ENCODE measurements at places on chromosomes 16 and 17.

DNA sequence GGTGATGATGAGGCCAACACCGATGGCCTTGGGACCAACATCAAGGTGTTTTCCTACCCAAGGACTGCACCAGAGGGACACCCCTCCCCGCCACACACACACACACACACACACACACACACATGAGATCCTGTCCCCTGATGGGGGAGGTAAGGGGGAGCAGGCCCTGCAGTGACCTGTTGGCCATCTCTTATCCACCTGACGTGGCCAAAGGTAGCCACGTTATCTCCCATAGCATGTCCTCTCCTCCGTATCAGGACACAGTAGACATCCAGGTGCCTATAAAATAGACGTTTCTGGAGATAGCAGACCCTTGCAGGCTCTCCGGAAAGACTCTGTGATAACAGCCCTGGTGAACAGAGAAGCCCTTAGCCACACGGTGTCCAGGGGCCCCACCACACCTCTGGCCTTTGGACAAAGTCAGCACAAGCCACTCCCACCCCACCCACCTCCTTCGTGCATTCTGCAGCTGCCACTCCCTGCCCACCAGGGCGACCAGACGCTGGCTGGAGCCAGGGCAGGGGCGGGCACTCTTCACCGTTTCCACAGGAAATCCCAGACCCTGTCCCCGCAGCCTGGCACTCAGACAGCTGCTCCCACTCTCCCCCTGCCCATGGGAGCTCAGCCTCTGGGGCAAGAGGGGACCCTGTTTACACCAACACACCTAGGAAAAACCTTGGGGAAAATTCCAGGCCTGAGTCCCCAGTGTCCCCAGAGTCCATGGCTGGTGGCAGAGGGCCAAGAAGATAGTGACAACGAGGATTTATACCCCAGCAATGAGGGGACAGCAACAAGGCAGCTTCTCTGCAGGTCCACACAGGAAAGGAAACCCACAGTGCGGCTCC, 15.4 kb upstream of the ENPP7 start:
- DNase-seq: no peak

DNA sequence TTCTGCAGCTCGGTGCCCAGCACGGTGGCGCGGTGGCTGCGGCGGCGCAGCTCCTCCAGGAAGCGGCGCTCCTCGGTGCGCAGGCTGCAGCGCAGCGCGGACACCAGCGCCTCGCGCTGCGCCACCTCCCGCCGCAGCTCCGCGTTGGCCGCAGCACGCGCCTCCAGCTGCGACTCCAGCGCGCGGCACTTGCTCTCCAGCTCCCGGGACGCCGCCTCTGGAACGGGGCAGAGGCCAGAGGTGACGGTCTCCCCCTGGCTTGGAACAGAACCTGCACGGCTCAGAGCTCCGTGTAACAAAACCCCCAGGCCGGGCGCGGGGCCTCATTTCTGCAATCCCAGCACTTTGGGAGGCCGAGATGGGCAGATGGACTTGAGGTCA, 13.2 kb upstream of the CLUH start:
- DNase-seq: no peak

DNA sequence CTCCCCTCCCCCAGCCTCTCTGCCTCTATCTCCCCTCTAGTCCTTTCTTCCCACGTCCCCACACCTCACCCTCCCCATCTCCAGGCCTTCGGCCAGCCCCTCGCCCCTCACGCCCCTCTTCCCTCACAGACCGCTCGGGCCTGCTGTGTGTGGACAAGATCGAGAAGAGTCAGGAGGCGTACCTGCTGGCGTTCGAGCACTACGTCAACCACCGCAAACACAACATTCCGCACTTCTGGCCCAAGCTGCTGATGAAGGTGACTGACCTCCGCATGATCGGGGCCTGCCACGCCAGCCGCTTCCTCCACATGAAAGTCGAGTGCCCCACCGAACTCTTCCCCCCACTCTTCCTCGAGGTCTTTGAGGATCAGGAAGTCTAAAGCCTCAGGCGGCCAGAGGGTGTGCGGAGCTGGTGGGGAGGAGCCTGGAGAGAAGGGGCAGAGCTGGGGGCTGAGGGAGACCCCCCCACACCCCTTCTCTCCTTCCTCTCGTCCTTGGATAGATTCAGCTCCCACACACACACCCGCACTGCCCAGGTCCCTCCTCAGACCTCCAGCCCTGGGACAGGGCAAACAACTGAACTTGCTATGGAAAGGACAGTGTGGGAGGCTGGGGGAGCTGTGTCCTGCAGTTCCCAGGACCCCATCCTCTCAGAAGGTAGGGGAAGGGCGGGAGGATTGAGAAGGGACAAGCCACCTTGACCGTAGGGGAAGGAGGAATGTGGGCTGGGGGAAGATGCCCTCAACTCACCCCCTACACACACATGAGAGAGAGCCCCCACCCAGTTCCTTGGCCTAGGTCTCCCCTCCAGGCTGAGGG, 11.1 kb downstream of the NR1D1 start:
- no peak for DNase-seq

DNA sequence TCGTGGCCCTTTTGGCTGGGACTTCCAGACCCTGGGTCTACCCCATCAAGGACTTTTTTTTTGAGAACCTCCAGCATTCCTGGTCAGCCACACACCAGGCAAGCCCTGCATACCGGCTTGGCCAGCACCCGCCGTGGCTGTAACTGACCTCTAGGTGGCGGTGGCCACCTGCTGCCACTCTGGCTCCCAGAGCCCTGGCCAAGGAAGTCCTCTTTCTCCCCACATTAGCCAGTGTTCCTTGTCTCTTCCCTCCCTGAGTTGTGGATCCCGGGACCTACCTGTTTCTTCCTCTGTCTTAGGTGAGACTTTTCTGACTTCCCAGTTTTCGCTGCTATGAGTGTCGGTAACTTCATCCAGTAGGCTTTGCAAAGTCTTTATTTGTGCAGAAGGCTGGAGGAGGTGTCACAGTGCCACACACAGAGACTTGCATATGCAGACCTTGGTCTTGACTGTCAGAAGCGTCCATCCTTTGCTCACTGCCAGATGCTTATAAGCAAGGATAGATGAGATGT, 348.3 kb downstream of the CPPED1 start:
- peak; percentile 36 for DNase-seq

GRCh38 chr17:50033316-50033715, 22.6 kb upstream of the ITGA3 start:
- no peak for DNase-seq

DNA sequence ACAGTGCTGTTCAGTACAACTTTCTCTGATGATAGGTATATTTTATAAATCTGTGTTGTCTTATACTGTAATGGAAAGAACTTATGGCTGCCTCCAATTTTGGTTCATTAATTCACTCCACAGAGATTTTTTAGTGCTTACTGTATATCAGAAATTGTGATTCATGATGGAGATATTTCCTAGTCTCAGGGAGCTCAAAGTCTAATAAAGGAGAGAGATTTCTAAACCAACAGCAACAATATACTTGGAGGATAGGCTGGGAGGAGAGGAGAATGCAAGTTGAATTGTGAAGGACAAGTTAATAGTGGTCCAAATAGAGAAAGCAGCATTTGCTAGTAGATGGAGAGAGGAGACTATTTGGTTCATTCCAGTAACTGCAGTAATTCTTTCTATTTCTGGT, 63.5 kb downstream of the TANC2 start:
- no peak for DNase-seq

GRCh38 chr17:56596691-56597494, 3.4 kb downstream of the NOG start:
- no peak for DNase-seq

GRCh38 chr17:17495536-17496188, 533 bp downstream of the RASD1 start:
- DNase-seq: no peak

GRCh38 chr17:76943781-76944213, 75.6 kb downstream of the MGAT5B start:
- DNase-seq: no peak

GRCh38 chr17:19645734-19646201, 2.8 kb upstream of the ALDH3A2 start:
- peak; percentile 12 for DNase-seq

GRCh38 chr17:4485676-4486646, 12.7 kb upstream of the SPNS2 start:
- no peak for DNase-seq

GRCh38 chr17:57207396-57207795, 48.9 kb upstream of the MSI2 start:
- DNase-seq: no peak

GRCh38 chr17:1873418-1873817, 43.6 kb downstream of the RPA1 start:
- DNase-seq: no peak

DNA sequence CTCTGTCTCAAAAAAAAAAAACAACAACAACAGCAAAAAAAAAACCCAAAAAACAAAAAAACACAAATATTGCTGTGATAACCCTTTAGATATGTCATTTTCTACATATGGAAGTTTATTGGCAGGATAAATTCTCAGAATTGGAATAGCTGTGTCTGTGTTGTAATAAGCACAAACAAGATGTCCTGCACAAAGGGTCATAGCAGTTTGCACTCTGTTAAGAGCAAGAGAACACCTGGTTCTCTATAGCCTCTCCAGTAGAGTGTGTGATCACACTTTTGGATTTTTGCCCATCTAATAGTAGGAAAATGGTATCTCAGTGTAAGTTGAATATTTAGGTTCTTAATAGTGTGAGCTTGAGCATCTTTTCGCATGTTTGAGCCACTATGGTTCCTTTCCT, 60.4 kb downstream of the USP43 start:
- DNase-seq: no peak

DNA sequence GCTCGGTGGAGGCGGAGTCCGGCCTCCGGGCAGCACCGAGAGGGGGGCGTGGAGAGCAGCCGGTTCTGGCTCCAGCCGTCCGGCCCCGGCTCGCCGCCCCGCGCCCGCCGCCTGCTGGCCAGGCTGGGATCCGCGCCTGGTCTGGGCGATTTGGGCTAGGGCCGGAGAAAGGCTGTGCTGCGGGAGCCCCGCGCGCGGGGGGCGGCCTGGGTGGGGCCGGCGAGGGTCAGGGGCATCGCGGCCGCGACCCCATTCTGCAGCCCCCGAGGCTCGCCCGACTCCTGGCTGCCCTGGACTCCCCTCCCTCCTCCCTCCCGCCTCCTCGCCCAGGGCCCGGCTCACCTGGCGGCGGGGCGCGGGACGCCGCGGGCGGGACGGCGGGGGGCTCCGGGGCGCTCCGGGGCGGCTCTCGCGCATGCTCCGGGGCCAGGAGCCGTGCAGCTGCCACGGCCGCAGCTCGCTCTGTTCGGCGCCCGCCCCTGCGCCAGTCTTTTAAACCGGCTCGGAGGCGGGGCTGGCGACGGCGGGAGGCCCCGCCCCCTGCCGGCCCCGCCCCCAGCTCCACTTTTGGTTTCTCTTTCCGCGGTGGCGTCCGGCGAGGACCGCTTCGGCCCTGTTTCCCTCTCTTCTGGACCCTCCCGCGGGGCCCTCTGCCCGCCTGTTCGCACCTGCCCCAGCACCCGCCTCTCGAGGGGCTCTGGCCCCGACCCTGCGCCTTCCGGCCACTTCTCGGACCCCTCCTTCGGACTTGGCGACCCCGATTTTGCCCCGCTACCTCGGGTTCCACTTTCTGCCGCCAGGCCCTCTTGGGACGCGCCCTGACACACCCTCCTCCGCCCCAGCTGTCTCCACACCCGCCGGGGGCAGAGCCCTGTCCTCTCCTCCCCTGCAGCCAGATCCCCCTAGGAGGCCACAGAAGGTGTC, at the start of gene SOCS1:
TSS of gene SOCS1 (minus strand) at position 468 of the 924 bp plus-strand sequence. CDS start 726 bp downstream, outside the sequence.
- DNase-seq: peak; percentile 46

DNA sequence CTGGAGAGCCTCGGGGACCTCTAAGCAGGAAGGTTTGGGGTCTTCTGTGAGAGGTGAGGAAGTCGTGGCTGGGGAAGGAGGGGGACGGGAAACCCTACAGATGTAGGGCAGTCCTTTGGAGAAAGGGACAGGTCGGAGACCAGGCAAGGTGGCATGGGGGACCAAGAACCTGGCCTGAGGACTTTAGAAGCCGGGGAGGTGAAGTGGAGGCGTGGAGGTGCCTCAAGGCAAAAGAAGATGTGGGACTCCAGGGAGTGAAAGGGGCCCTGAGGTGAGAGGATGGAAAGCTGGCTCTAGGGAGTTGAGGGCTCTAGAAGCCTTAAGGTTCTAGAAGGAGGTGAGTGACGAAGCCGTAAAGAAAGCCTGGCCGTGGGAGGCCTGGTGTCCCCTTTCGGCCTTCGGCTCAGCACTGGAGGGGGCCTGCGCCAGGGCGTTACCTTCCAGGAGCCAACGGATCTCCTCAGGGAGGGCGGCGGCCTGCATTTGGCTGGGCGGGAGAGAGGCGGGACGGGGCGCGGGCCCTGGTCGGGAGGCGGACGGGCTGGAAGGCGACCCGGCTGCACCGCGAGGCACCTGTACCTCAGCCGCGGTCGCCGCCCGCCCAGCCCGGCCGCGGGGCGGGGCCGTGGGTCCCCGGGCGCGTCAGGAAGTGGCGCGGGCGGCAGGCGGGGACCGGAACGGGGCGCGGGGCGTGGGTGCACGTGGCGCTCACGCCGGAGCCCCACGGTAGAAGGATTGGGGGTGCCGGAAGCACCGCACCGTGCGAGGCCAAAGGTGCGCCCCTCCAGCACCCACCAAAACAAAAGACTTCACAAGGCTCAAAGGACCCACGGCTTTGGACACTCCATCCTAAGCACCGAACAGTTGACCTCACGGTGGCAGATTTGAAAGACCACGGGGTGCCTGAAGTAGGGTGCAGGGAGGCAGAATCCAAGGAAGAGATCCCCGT, at the start of gene SKAP1:
TSS of gene SKAP1 (minus strand) at position 577 of the 949 bp plus-strand sequence.
- DNase-seq: no peak

DNA sequence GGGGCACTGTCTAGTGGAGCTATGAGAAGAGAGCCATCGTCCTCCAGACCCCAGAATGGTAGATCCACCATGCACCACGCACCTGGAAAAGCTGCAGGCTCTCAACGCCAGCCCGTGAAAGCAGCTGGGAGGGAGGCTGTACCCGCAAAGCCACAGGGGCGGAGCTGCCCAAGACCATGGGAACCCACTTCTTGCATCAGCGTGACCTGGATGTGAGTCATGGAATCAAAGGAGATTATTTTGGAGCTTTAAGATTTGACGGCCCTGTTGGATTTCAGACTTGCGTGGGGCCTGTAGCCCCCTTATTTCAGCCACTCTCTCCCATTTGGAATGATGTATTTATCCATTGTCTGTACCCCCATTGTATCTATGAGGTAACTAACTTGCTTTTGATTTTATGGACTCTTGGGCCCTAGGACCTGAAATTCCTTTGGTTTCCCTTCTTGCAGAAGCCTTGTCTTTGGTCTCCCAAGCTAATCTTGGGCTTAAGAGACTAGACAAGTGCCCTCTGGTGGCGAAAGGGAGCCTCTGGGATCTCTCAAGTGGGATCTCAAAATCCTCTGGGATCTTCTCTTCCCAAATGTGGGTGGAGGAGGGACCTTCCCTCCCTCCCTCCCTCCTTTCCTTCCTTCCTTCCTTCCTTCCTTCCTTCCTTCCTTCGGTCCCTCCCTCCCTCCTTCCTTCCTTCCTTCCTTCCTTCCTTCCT, 58.2 kb upstream of the HAPSTR1 start:
- no peak for DNase-seq

DNA sequence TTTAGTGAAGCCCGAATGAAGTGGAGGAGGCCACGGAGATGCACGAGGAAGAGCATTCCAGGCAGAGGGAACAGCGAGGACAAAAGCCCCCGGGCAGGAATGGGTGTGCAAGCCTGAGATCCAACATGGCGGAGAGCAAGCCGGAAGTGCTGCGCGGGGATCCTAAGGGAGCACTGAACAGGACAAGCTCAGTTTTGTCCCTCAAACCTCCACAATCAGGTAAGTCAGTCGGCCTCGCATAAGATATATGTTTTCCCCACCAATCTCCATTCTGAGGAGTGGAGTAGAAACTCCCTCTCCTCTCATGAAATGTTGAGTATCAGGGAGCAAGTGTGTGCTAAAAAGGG, 32.9 kb upstream of the USP22 start:
- DNase-seq: no peak

GRCh38 chr17:32111141-32111771, 31.0 kb upstream of the RHOT1 start:
- peak; percentile 14 for DNase-seq

Data from substantia nigra (tissue), 51 donors.